ENCODE measurements at places on chromosomes 1 and 21.
A peak's percentile ranks its signal among the peaks of the same experiment; 100 is the strongest.

GRCh38 chr1:212600980-212601379 lies 7.6 kb upstream of the ATF3 start:
- no peak for DNase-seq

DNA sequence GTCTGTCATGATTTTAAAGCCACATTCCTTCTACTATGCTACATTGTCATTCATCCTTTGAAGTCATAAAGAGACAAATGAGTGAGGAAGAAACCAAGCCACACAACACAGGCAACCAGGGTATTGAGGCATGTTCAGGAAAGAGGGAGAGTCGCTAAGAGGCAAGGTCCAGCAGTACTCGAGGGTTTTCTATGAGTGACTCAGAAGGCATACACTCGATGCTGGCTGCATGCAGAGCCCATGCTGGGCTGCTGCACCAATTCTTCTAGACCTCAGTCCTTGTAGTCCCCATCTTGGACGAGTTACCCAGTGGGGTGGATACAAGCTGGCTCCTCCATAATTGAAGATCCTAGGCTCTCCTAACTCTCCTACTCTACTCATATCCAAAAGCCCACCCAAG lies 57.6 kb downstream of the OLFML2B start:
- DNase-seq, result no peak

GRCh38 chr1:174433451-174433850 lies 14.3 kb upstream of the GPR52 start:
- no peak for DNase-seq

DNA sequence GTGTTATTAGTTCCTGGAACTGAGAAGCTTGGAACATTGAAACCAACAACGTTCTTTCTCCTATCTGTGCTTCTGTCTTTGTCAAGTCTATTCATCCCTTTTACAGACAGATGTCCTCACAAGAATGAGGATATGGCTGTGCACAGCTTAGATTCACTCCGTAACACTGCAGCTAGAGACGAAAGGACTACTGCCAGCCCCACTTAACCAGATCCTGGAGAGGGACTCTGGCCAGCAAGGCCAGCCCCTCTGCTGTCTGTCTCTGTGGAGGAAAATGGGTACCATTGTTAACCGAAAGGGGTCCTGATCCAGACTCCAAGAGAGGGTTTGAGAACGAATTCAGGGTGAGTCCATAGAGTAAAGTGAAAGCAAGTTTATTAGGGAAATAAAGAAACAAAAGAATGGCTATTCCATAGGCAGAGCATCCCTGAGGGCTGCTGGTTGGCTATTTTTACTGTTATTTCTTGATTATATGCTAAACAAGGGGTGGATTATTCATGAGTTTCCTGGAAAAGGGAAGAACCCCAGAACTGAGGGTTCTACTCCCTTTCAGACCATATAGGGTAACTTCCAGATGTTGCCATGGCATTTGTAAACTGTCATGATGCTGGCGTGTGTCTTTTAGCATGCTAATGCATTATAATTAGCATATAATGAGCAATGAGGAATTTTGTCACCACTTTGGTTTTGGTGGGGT lies 17.4 kb upstream of the USP24 start:
- no peak for DNase-seq

GRCh38 chr1:44355582-44356305 lies 687 bp upstream of the ERI3 start:
- DNase-seq, result peak; percentile 11

DNA sequence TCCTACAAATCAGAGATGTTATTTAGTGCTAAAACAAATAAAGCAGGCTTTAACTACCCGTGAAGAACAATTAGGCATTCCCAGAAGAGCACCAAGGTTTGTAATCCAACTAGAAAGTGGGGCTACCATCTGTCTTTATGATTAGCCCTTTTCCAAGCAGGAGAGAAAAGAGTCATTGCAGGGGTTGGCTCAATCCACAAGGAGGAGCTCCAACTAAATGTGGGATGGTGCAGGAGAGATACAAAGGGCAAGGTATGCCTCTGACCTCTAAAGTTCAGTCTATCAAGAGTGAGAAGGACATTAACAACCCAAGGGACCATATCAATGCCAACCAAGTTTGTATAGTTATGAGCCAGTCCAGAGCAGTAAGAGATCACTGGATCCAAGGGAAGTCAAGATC lies 382.7 kb upstream of the DUSP10 start:
- no peak for DNase-seq

DNA sequence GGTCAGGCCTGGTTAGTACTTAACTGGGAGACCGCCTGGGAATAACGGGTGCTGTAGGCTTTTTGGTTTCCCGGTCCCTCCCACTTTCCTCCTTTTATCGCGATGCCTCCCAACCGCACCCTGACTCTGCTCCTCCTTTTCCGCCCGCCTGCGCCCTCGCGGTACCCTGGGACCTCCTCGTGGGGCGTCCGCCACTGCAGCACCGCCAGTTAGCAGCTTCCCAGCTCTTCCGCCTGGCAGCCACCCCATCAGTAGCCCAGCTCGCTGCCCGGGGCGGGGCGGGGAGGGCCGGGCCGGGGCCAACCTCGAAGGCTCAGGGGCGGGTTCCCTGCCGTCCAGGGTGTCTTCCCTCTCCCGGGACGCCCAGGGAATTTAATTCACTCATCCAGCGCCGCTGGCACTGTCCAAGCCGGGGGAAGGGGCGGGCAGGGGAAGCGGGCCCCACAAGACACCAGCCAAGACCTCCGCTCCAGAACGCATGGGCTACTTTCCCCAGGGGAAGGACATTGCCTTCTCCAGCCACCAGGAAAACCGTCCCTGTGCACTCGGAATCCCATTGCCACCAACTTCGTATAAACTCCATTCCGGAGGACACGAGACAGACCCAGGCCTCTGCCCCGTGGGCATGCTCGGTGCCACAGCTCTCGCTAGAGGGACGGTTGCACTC lies 2.0 kb upstream of the ZNF678 start:
- DNase-seq, result no peak

DNA sequence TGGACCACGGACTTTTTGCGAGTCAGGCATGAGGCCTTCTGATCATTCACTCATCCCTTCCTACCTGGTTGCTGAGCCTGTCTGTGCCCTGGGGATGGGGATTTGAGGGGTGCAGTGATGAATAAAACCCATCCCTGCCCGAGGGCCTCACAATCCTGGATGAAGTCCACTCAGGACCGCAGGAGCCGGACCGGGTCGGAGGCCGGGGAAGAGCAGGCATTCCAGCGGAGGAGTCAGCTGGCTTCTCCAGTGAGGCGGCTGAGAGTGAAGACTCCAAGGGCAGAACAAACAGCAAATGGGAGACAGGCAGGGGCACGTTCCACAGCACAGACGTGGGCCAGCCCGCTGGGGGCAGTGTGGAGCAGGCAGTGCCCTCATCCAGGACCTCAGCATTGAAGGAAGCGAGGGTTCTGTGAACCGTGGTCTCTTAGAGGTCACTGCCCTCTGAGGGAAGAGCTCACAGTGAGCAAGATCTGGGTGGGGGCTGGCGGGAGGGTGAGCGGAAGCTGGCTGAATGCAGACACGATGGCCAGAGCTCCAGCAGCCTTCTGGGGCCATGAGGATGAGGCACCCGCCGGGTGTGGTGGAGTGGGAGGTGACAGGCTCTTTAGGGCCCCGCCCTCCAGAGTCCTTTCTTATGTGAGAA lies 10.9 kb upstream of the LRRC3 start:
- DNase-seq, result peak; percentile 71

DNA sequence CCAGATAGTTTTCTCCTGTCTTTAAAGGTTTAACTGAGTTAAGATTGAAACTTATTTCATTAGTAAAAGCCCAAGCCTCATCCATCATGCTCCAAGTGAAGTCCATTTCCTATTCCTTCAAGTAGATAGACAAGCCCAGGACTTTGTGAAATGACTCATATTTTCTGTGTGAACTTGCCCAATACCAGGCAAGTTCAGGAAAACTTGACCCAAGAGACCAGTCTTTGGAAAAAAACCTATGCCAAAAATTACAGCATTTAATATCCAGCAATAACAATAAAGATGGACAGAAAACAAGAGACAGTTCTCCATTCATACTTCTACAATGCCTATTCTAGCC lies 405 bp upstream of the RAB29 start:
- DNase-seq, result no peak

GRCh38 chr1:228285661-228286504 lies 78.0 kb downstream of the OBSCN start:
- no peak for DNase-seq

DNA sequence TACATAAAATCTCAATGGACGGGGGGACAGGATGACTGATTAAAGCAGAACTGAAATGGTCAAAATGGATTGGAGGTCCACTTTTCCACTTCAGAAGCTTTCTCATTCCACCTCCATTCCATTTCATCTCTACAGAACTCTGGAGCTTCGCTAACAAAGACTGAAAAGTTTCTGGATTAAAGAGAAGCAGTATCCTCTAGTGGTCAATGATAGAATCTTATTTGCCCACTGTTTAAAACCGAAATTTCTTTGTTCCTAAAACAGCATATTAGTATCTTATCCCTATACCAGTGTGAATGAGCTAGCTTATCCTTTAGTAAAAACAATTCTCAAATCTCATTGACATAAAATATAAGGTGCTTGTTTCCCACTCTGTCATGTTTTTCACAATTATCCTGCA lies 890.6 kb downstream of the KCNT2 start:
- DNase-seq, result peak; percentile 23

GRCh38 chr1:156655151-156655903 lies 13.4 kb downstream of the BCAN start:
- DNase-seq, result no peak

- DNase-seq, result no peak
Measured at GRCh38 chr1:89548122-89548857, 23.7 kb downstream of the LRRC8B start.

GRCh38 chr21:35014302-35015041 lies 34.6 kb downstream of the RUNX1 start:
- no peak for DNase-seq

GRCh38 chr1:183777328-183777727 lies 27.6 kb upstream of the RGL1 start:
- no peak for DNase-seq

DNA sequence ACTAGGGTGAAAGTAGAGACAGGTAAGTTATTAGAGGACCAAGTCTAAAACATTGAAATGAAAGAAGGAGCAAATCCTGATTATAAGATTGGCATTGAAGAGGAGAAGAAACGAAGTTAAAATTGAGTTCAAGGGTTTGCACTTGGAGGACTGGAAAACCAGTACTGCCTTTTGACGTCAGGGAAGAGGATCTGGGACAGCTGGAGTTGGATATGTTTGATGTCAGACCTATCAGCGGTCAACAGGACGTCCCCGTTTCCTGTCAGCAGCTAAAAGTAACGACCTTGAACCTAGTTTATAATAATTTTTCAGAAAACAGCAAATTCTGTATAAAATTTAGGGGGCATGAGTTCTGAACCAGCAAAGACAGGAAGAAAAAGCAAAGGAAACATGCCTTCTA lies 1.2 kb upstream of the NID1 start:
- DNase-seq, result no peak

GRCh38 chr1:59040486-59040885 lies 256.4 kb upstream of the FGGY start:
- no peak for DNase-seq

DNA sequence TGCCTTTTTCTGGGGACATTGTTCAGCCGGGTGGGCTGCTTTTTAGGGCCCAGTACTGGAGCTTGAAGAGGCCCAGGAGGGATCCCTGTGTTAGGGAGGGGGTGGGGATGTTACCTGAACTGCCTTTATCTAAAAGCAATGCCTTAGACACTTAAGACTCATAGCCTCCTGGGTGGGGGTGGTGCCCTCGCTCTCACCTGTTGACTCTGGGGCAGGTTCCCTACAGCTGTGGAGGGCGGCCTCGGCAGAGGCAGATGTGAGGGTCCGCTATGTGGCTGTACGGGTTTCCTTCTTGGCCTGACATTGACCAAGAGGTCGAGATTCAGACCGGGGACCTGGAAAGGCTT lies 716 bp downstream of the INAVA start:
- no peak for DNase-seq

GRCh38 chr1:51218570-51218969 lies 17.5 kb upstream of the RNF11 start:
- no peak for DNase-seq

GRCh38 chr1:152411134-152411533 lies 2.9 kb downstream of the CRNN start:
- DNase-seq, result no peak

DNA sequence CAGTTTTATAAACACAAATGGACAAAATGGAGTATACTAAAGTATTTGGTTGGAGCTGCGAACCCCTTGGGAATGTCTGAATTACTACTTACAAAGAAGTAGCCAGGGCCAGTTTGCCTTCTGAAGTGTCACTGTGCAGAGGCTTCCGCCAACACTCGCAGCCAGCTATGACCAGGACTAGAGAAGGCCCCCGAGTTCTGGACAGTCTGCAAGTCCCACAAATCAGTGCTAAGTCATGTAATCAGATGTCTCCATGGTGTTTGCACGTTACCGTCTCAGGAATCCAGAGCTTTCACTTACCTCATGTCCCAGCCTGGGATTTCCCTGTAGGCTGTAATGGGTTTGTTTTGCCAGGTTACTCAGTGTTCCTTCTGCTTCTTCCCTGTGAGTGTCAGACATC lies 106.6 kb upstream of the SPAG17 start:
- DNase-seq, result no peak

- DNase-seq, result peak; percentile 74
Measured at GRCh38 chr1:198837278-198838021, 198.6 kb downstream of the PTPRC start.

- DNase-seq, result no peak
Measured at GRCh38 chr1:83109692-83110091, 889.2 kb downstream of the TTLL7 start.

- no peak for DNase-seq
Measured at GRCh38 chr1:160637821-160638539, 8.9 kb downstream of the SLAMF1 start.

- no peak for DNase-seq
Measured at GRCh38 chr1:29984862-29985605, 738.4 kb downstream of the MATN1 start.

DNA sequence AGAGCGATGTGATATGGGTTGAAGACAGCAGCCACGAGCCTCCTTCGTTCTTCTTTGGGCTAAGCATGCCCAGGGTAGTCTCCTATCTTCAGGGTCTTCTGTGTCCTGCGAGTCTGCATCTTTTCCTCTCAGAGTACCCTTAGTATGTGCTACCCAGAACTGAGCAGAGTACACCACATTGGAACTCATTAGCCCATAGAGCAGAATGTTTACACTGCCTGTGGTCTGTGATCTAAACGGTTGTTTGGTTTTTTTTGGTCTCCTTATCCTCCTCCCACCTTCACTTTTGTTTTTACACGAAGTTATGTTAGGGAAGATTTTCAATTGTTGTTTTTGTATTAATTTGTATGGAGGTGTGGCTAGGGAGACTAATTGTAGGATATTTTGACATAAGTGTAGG lies 126.4 kb downstream of the NEK7 start:
- no peak for DNase-seq

- no peak for DNase-seq
Measured at GRCh38 chr1:47967864-47968555, 29.2 kb downstream of the TRABD2B start.

- no peak for DNase-seq
Measured at GRCh38 chr21:25513810-25514209, 93.5 kb downstream of the MRPL39 start.

DNA sequence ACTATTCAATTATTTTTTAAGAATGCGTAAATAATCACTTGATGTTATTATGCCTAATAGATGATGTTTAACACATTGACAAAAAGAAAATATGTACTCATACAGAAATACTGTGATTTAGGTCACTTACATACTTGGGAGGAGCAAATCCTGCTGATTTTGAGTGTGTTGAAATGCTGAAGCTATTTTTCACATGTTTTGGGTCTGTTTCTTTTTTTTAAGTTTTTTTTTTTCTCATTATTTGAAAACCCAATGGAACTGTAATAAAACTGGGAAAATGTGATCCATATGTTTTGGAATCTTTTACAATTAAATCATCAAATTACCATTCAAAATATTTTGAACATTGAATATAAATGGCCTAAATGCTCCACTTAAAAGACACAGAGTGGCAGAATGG lies 366.2 kb upstream of the ADAMTS5 start:
- no peak for DNase-seq
